ENCODE measurements at places on chromosomes 1 and 21. TPM values are rescaled to one million over a fixed set of nuclear protein-coding genes. Genes with fewer than 3 reads are reported as not detected.

Gene NBPF4
- not detected for total RNA-seq

Gene FRRS1
- total RNA-seq: 24.4 TPM

Gene ETV3L
- 0.26 TPM for total RNA-seq

Gene ANKRD35
- total RNA-seq: 0.88 TPM

Gene RNPEP
- 73.5 TPM for total RNA-seq

Gene PEAR1
- total RNA-seq: 0.81 TPM

Gene MFAP2
- total RNA-seq: 176 TPM

Gene CRP
- total RNA-seq: 0.92 TPM

Gene PLPP3
- total RNA-seq: 34.0 TPM

Gene KLF17
- total RNA-seq: not detected

Gene CELSR2
- 16.9 TPM for total RNA-seq

Gene ZDHHC18
- total RNA-seq: 38.3 TPM

Gene CLDN17
- not detected for total RNA-seq

Gene GPR3
- total RNA-seq: 3.5 TPM

Gene HSD17B7
- 30.0 TPM for total RNA-seq

Gene MTARC1
- total RNA-seq: 54.5 TPM

Gene FAM151A
- not detected for total RNA-seq

Gene AGT
- total RNA-seq: not detected

Gene TAF12
- total RNA-seq: 39.5 TPM

Gene CD48
- total RNA-seq: 1.1 TPM

Gene OR2T33
- not detected for total RNA-seq

Gene TBX15
- 0.07 TPM for total RNA-seq
